ENCODE measurements at places on chromosomes 2 and 18.
A peak's percentile ranks its signal among the peaks of the same experiment; 100 is the strongest.

DNA sequence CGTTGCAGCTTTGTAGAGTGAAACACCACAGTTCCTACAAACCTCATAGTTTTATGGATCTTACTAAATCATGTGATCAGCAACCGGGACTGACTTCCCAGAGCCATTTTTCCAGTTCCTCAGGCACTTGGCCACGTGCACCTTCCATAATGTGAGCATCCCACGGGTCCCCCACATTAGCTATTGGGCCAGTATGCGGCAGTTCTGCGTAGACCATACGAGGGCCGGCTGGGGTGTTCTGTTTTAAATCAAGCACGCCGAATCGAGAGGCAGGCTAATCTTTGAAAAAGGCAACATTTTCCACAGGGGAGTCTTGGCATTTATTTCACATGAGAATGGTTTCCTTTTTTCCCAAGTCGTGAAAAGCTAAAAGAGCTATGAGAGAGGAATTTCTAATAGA, 135.6 kb upstream of the CCDC195 start:
- no peak for DNase-seq

DNA sequence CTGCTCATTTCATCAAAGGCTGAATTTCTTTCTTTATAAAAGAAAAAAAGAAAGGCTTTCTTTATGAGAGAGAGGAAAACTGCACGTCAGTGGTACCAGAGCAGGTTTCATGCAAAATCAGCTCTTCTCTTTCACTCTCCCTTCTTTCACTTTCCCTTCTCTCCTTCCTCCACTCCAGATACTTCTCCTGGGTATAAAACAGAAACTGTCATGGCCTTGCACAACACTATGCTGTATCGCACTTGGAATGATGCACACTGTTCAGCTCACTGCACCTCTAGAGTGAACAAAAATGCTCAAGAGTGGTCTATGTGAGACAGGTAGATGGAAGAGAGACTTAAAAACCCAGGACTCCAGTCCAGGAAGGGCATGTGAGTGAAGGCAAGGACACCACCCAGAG, 73.8 kb downstream of the KLF7 start:
- no peak for DNase-seq

DNA sequence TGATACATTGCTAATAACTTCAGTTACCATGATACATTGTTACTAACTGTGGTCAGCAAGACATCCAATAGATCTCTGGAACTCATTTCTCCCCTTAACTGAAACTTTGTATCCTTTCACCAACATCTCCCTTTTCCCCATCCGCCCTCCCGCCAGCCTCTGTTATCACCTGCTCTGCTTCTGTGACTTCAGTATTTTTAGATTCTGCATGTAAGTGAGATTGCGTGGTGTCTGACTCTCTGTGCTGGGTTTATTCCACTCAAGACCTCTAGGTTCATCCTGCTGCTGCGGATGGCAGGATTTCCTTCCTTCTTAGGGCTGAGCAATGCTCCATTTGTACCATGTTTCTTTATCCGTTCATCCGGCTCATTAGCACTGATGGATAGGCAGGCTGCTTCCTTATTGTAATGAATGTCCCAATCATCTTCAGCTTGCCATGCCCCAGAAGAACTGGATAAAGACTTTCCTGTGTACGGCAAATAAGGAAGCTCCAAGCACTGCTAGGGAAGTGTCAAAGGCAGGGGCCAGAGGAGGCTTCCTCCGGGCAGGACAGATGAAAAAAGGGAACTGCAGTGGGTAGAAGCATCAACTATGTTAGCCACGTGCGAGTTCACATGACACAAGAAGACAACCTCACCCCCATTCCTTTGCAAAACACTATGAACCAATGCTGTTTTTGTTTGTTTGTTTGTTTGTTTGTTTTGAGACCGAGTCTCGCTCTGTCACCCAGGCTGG, 113.4 kb downstream of the EIPR1 start:
- no peak for DNase-seq

GRCh38 chr2:7639476-7639875, 722.3 kb downstream of the RNF144A start:
- DNase-seq: peak; percentile 61

GRCh38 chr18:11857177-11857887, 6.1 kb downstream of the CHMP1B start:
- DNase-seq: no peak

DNA sequence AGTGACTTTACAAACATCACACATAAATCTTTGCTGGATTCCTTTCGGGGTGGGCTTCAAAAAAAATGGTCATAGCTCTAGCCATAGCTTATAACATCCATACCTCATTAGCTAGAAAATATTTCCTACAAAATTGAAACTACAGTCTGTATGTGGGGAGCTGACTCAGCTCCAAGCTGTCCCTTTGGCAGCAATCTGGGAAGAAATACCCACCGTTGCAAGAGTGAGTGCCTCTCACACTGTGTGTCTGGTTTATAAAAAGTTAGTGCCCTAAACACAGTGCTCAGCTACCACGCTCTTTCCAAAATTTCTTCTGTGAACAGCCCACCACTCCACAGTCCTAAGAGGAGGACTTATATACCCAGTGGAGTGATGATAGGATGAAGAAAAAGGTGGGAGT, 170.1 kb downstream of the RBM43 start:
- no peak for DNase-seq

All from right lobe of liver (tissue), 6 donors.